Stimulated activated CD4-positive, alpha-beta T cell treated with anti-CD3 and anti-CD28 coated beads, Interleukin-1b, Interleukin-23, amount 100 ng/mL, for 1 hour (primary cell): ENCODE measurements at places on chromosomes 6 and 20.

DNA sequence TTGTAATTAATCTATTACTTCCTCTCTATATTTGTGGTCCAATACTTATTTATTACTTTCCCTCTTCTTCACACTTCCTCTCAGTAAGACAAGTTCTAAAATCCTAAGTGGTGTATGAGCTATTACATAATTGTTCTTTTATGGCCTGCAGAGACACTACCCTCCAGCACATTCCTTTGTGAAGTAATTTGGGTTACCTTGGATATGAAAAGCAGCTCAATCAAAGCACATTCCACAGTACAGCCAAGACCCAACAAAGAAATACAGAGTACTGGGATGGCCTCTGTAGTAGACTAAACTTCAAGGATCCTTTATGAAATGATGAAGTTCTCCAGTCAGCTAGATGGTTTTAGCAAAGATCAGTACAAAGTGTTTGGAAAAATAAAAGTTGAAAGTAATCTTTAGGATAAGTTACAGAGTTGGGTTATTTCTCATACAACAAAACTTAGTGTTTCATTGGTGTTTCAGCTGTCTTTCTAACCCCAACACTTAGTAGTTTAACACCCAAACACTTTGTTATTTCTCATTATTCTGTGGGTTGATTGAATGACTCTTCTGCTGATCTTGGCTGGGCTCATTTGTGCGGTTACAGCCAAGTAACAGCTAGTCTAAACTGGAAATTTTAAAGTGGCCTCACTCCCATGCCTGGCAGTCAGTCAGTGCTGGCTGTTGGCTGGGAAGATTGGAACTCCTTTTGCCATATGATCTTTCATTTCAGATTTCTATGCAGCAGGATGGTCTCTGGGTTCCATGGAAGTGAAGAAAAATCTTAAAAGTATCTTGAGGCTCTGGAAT lies 161.5 kb upstream of the POU3F2 start:
- no peak for DNase-seq

GRCh38 chr20:2236256-2236655 lies 59.5 kb upstream of the TGM3 start:
- DNase-seq, result no peak

GRCh38 chr6:11968241-11968806 lies 43.8 kb upstream of the HIVEP1 start:
- no peak for DNase-seq

GRCh38 chr6:3904518-3904917 lies 55.3 kb downstream of the FAM50B start:
- no peak for DNase-seq

GRCh38 chr6:10140824-10141223 lies 274.1 kb downstream of the TFAP2A start:
- no peak for DNase-seq
